GM12892 (cell line): ENCODE measurements at places on chromosomes 7 and 10.

DNA sequence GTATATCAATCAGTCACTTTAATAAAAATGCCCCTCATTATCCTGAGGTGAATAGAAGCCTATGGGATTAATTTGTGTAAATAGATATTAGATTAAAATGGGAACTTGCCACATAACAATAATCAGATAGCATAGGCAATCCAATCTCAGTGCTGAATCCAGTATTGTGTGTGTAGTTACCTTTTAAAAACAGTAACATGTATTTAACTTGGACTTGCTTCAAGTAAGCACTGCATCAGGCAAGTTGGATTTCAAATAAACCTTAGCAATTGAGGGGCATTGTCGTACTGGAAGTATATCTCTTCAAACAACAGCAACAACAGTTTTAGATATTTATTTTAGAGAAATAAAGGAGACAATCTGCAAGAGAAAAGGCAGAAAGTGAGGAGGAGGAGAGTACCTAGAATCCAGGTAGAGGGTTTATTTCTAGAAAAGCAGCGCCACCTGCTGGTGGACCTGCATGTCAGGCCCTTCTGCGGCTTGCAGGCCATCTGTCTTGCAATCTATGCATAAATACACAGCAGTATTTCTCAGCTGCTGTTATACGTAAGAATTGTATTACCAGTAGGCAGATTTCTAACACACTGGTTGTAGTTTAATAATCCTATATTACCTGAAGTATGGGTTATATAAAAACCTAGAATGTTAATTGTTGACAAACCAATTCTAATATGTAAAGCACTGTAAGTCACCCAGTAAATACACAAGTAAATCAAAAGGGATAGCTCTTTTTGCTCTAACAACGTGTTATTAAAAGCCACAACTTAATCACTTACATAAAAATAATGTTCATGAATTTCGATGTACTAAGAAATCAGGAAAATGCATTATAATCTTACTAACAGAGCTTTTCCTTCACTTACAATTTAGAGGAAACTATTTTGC lies 652.8 kb downstream of the KCNMA1 start:
- DNase-seq = peak; percentile 12

- no peak for DNase-seq
Measured at GRCh38 chr10:6185039-6185716, 17.6 kb upstream of the PFKFB3 start.

DNA sequence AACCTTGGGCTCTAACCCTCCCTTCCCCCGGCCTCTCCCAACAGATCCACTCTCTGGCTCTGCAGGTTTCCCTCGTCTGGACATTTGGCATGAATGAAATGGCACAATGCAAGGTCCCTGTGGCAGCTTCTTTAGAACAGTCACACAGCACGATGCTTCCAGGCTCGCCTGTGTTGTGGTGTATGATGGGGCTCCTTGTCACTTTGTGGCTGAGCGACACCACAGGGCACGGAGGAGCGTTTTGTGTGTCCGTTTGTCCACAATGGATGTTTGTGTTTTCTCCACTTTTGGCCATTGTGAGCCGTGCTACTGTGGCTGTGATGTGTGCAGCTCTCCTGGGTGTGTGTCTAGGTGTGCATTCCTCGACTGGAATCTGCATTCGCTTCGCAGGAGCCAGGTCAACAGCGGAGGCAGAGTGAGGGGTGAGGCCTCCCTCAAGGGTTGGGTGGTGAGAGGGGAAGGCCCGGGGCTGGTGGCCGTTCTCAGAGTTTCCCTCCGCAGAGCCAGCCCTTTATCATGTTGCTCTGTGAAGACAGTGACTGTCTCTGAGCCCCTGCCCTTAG lies 22.3 kb upstream of the SHH start:
- no peak for DNase-seq

DNA sequence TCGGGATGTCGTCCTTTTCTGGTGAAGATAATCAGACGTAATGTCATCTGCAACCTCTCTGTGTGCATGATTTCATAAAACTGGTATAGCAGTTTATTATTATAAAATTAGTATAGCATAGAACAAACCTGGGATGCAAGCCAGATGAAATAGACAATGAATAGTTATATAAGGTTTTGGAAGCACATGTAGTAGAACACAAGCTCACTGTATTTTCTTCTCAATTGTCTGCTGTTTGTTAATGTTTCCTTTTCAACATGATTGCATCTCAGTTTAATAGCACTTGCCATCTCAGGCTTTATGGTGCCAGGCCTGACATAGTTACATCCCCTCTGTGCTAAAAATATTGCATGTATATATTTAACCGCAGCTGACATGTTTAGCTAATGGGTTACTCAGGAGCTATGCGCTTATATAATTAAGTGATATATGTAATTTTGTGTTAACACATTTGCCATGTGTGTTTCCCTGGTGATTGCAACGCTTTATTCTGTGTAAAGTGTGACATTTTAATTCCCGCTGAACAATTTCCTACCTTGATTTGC lies 132.7 kb downstream of the ARID5B start:
- DNase-seq = no peak

GRCh38 chr7:45420843-45421495 lies 153.2 kb upstream of the ADCY1 start:
- DNase-seq = no peak

DNA sequence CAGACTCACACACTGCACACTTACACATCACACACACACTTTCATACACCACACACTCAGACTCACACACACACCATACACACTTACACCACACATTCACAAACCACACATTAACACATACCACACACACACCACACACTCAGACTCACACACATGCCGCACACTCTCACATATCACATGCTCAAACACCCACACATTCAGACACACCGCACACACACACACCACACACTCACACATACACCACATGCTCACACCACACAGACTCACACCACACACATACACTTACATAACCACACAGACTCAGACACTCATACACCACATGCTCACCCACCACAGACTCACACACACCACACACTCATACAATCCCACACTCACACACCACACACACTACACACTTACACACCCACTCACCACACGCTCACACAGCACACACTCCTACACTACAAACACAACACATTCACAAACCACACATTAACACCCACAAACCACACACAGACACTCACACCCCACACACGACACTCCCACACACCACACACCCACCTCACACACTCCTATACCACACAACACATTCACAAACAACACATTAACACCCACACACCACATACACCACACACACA lies 125.4 kb downstream of the EVX1 start:
- no peak for DNase-seq

- DNase-seq = no peak
Measured at GRCh38 chr7:127870231-127870907, 160.9 kb downstream of the LRRC4 start.

DNA sequence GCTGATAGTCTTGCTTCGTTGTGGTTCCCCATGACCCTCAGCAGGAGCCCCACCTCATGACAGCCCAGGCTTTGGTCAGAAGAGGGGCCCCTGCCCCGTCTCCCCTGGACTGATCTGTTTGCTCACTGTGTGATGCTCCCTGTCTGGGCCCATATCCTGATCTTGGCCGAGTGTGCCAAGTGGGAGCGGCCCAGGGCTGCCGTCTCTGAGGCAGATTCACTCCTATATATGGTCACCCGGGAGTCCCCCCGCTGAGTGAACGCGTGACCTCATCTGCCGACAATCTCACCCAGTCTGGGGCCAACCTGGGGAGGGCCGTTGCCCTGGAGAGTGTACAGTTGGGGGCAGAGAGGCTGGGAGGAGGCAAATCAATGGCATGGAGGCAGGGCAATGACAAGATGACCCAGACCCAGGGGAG lies 34.5 kb downstream of the PPIF start:
- DNase-seq = no peak

DNA sequence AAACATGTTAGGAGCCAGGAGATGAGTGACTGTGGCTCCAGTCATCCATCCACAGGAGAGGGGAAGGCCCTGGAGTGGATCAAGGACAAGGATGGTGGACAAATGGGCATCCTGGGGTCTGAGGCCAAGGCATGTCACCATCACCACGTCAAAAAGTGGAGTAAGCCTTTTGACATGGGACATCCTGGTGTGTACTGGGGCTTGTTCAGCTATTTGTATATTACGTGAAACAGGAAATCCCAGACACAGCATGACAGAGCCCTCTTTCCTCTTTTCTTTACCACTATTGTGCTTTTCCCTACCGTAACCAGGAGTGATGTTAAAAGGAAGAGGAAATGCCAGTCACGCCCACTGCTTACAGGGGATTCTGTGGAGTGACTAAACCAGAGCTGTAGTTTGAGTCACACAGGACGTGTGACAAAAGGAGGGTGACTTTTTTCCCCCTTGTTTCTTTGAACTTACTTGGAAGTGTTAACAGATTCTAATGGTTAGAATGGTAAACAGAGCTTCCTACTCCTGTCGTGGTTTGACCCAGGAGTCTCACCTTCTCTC lies 15.4 kb downstream of the ACSL5 start:
- DNase-seq = no peak

- DNase-seq = no peak
Measured at GRCh38 chr7:40876601-40877000, 741.8 kb downstream of the SUGCT start.

DNA sequence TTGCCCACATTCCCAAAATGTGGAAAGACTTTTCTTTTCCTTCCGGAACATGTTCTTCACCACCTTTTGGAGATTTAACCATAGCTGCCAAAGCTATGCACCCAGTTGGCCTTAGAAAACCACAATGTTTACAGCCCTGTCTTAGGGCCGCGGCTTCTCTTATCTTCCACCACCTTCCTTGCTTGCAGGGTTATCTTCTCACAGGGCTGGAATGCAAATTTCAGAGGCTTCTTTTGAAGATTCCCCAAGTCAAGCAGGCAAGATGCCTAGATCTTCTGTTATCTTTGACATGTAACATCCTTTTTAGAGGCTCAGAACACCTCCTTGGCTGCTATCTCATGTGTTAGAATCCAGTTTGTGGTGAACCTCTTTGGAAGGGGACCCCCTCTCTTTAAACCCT lies 11.1 kb downstream of the KCTD7 start:
- DNase-seq = no peak

- no peak for DNase-seq
Measured at GRCh38 chr10:1638889-1639419, 98.4 kb downstream of the ADARB2 start.

GRCh38 chr7:102119213-102119651 lies 167.4 kb upstream of the SH2B2 start:
- no peak for DNase-seq

DNA sequence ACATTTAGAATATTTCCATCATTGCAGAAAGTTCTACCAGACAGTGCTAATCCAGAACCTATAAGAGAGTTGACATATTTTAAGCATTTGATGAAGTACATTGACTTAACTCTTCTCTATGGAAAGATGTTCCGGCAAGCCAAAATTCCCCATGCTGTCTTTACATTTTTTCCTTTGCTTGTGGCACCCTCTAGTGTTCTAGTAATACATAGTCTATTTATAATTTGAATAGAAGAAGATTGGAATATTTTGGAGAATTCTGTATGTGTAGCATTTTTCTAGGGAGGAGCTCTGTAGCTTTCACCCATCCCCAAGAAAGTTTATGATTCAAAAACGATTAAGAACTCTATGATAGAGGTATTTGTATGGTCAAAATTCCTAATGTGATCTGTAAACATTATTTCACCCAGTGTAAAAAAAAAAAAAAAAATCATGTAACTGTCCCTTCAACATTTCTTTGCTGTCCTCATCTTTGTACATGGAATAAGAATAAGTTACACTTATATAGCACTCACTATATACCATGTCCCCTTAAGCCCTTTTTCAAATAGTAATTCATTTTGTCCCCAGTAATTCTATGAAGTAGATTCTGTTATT lies 33.2 kb downstream of the NRF1 start:
- DNase-seq = no peak
